ENCODE measurements at places on chromosomes 4 and X.

DNA sequence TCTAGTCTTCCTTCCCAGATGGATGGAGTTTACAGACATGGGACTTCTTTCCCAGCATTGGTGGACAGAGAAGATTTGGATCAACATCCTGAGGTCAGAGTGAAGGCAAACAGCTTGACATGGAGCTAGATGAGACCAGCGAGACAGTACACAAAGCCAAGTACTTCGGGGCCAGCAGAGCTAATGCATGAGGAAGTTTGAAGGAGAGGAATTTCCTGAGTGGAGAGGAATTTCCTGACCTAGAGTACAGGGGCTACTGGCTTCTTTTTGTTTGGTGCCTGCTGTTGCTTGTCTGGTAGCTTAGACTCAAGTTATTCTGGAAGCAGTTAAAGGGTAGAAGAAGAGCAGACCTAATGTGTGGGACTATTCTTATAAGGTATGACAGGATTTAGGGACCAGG, 69.1 kb upstream of the EOLA2 start:
- DNase-seq: no peak

- DNase-seq: no peak
Measured at GRCh38 chrX:43564953-43565352, 91.1 kb upstream of the MAOA start.

GRCh38 chrX:134732152-134732551, 73.9 kb upstream of the PLAC1 start:
- DNase-seq: no peak

GRCh38 chr4:115279330-115279729, 165.9 kb upstream of the NDST4 start:
- DNase-seq: no peak

DNA sequence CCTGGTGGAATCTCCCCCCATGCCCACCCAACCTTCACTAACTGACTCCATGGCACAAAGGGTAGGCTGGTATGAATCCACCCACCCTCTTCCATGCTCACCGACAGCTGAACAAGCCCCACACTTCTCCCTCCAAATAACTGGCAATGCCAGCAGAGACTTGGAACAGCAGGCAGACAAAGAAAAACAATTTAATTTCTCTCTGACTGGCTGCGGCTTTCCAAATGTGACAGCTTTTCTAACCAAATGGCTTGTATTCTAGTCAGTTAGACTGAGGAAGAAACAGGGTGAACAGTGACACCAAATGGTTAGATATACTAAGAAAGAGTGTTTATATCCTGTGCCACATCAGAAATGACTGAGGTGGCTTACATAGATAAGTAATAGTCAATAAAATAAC, 199.3 kb upstream of the ADAMTS3 start:
- no peak for DNase-seq

DNA sequence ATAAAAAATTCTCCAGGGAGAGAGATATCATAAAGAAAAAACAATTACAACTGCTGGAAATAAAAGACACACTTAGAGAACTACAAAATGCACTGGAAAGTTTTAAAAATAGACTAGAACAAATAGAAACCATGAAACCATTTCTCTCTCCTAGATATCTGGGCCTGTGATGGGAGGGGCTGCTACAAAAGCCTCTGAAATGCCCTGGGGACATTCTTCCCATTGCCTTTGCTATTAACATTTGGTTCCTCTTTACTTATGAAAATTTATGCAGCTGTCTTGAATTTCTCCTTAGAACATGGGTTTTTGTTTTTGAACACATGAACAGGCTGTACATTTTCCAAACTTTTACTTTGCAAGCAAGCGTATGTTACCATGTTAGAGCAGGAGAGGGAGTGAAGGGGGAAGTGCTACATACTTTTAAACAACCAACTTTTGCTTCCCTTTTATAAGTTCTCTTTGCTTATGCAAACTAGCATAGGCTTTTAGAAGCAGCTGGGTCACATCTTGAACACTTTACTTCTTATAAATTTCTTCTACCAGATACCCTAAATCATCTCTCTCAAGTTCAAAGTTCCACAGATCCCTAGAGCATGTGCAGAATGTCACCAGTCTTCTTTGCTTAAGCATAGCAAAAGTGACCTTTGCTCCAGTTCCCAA, 47.9 kb upstream of the PACRGL start:
- DNase-seq: no peak

- no peak for DNase-seq
Measured at GRCh38 chr4:42638993-42639392, 17.9 kb downstream of the ATP8A1 start.

DNA sequence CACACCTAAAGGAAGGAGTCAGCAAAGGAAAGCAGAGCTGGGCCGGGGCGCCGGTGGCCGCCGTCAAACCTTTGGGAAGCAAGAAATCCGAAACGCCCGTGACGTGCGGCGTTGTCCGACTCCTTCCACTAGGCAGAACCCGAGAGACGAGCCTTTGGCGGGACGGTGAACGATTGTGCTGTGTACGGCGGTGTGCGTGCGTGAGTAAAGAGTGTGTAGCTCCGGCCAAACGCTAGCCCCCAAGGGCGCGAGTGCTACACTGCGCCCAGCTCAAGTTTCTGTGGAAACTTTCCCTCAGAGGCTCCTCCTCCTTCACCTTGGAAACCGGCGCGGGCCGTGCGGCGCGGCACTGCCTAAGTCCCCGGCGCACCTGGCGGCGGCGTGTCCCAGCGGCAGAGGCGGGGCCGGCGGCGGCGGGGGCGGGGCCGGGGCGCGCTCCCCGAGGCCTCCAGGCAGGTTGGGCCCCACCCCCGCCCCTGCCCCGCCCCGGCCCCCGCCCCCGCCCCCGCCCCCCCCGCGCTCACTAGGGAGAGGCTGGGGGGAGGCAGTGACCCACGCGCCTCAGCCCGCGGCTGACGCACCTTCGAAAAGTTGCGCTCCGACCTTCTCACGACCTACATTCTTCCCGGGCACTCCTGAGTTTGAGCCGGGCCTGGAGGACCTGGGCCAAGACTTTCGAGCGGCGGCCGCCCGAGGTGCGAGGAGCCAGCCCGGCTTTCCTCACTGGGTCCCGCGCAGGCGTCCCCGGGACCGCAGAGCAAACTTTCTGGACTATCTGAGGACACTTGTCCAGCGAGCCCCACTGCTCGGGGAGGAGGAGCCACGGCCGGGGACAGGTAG, at the start of gene FHIP1A:
TSS of gene FHIP1A (plus strand) at position 547 of the 840 bp plus-strand sequence. CDS start 157,084 bp downstream, outside the sequence.
- peak; percentile 89 for DNase-seq

DNA sequence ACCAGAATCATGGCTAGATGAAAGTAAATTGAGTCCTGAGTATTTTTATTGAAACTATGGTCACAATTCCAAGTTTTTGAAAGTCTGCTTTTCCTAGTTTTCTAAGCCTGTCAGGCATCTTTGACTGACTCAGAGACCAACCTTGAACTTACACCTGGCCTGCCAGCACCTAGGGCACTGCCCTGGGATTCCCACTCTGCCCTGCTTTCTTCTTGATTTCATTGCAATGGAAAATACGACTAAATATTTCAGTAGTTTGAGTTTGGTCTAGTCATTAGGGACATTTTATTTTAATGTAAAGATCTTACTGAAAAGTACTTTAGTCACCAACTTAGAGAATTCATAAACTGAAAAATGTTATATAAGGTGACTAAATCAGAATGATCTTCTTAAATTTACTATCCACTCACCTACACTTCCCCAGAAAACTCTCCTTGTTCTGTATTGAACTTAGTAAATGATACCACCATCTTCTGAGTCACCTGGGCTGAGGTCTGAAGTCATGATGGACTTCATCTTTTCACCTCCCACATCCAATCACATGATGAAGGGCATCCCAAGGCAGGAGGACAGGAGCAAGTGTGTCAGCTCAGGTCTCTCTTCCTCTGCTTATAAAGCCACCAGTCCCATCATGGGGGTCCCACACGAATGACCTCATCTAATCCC, 11.6 kb upstream of the PYURF start:
- DNase-seq: no peak

- no peak for DNase-seq
Measured at GRCh38 chr4:22668702-22669101, 24.0 kb upstream of the GBA3 start.
